ENCODE measurements at places on chromosomes 3 and 15.
A peak's percentile ranks its signal among the peaks of the same experiment; 100 is the strongest.

GRCh38 chr3:46656778-46657556 is 36.5 kb downstream of the ALS2CL start:
- DNase-seq: no peak

- DNase-seq: no peak
Observed at GRCh38 chr3:159186581-159186980, 384.7 kb downstream of the MFSD1 start.

DNA sequence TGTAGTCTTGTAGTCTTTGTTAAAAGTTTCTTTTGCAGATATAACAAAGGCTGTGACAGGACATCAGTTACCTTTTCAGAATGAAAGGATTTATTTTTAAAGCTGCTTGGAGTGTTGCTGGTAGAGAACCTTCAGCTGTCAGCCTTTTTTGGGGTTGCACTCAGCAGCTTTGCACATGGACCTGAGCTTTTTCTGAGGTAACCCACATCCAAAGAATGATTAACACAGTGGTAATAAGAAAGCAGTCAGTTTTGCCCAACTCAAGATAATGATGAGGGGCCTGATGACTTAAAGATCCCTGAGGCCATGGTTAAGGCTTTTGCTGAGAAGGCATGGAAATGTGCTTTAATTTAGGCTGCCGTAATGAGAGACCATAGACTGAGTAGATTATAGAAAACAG is 1042.7 kb downstream of the PLOD2 start:
- no peak for DNase-seq

DNA sequence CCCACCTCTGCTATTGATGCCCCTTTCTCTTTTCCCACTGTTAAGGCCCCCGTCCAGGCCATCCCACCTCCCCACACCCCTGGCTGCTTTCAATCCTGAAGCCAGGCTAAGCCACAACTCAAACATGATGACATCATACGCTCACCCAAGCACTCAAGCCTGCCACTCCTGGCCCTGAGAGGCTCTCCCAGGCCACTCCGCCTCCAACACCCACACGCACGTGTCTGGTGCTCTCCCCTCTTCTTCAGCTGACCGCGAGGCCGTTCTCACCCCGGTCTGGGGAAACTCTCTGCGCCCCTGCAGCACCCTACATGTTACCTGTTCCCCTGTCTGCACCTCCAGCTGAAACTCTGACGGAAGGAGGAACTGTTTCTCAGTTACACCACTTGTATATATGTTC is 6.2 kb downstream of the ZXDC start:
- DNase-seq: no peak

DNA sequence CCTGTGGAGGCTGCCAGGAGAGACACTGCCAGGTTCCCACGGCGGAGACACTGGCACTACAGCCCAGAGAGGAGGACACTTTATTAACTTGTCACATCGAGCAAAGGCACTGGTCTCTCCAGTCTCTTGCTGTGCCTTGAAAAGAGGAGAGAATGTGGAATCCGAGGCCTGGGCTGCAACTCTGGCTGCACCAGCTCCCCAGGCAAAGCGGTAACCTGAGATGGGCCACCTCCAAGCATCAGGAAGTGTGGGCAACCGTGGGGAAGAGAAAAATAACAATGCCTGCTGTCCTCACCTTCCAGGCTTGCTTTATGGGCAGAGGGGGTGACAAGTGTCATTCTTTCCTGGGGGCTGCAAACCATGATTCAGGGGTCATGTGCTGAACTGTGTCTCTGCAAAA is 91.6 kb upstream of the RGMA start:
- DNase-seq: peak; percentile 20

DNA sequence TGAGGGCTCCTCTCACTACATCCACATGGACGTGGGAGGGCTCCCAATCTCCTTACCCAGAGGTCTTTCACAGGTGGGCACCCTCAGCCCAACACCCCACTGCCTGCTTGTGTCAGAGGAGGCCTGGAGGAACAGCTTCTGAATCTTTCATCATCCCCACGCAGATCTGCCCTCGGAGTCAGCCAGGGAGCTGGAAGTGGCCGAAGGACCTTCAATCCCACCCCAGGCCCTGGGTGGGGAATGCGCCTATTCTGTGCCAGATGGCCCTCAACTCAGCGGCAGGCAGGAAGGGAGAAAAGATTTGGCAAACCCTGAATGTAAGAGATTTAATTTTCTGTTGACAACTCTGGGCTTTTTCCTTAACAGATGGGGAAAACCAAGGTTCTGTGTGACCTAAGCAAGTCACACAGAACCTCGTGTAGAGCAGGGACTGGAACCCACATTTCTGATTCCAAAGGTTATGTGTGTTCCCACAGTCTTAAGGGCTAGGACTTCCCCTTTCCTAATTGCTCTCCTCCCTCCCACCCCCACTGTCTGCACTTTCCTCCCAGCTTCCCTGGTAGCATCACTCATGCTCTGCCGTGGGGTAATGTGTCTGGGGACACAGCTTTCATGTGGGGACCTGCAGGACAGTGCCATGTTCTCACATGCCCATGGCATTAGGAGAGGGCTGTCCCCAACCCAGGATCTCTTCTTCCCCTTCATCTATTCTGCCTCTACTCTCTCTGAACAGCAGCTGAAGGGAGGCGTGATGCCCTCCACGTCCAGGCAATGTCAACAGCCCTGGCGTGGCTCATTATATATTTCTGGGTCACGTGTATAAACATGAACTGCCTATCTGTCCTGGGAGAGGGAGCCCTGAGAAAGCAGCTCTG is 98.1 kb downstream of the SEMA5B start:
- DNase-seq: no peak

DNA sequence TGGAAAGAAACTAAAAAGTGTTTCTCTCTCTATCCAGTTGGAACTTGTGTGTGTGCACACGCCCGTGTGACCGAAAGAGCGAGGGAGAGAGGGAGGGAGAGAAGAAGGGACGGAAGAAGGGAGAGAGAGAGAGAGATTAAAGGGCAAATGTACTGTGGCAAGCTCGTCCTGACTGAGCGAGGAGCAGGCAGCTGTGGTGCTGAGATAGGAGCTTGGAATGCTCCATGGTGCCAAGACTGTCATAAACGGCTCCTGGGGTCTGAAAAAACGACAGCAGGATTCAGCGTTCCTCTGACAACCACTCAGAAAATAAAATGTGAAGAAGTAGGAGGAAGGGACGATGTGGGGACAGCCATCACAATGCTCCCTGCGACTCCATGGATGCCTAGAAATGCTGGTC is 276.0 kb downstream of the SV2B start:
- DNase-seq: no peak

- DNase-seq: no peak
Observed at GRCh38 chr15:101611007-101611406, 41.2 kb downstream of the TM2D3 start.

- no peak for DNase-seq
Observed at GRCh38 chr3:140298569-140299070, 363.6 kb downstream of the CLSTN2 start.

DNA sequence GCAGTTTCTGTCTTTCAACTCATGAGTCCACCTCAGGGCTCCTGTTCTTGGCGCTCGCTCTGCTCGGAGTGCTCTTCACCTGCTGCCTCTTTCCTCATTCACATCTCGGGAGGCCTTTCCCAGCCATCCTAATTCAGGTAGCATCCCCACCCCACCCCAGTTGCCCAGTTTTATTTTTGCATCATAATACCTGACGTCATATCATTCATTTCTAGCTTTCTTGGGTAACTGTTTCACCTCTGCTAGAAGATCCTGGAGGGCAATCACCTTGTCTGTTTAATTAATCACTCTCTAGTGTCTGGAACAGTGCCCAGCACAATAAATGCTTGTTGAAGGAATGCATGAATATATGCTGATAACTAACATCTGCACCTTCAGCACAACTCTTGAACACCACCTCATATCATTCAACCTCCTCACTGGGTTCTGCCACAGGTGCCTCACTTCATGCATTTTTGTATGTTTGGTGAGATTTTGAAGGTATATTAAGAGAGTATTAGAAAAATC is 7.6 kb downstream of the NUSAP1 start:
- DNase-seq: no peak

GRCh38 chr15:98446083-98446482 is 202.3 kb upstream of the IGF1R start:
- no peak for DNase-seq

- DNase-seq: no peak
Observed at GRCh38 chr15:74869726-74870407, 3.3 kb downstream of the SCAMP2 start.

GRCh38 chr15:48675436-48675835 is 29.9 kb upstream of the FBN1 start:
- DNase-seq: no peak

- no peak for DNase-seq
Observed at GRCh38 chr3:22908989-22909507, 294.1 kb upstream of the UBE2E2 start.

GRCh38 chr3:62192891-62193290 is 180.5 kb downstream of the FEZF2 start:
- DNase-seq: no peak

GRCh38 chr15:67164401-67164791 is 90.1 kb downstream of the AAGAB start:
- no peak for DNase-seq

- no peak for DNase-seq
Observed at GRCh38 chr3:33456756-33457155, 16.6 kb upstream of the UBP1 start.

GRCh38 chr15:58748040-58748851 is 1.3 kb downstream of the ADAM10 start:
- no peak for DNase-seq

DNA sequence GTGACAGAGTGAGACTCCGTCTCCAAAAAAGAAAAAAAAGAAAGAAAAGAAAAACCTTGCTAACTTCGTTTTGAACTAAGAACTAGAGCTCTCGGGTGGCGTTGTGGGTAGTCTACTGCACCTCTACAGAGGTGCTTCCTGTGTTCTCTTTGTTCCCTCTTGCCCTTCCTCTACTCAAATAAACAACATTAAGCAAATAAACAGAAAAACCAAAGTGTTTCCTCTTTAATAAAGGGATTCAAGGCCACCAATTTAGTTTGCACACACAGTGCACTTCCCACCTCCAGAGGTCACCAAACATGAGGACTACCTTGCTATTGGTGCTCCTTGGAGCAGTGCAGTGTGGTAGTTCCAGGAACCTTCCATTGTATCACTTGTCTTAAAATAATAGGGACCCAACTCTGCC is 354.2 kb upstream of the TBL1XR1 start:
- DNase-seq: no peak

DNA sequence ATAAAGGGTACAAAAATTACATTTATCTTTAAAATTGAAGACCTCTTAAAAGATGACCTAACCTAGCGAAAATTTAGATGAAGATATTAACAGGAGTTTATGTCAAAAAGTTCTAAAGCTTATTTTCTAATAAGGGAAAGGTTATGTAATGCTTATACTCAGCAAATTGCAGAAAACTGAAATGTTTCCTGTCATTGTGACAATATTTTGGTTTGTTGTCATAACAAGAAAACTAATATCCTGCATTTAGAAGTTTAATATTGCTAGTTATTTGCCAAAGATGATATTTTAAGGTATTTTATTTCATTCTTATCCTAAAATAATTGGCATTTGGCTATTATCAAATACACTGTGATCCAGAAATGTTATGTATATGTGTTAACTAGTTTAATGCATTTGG is 294.5 kb downstream of the C3orf38 start:
- DNase-seq: no peak

DNA sequence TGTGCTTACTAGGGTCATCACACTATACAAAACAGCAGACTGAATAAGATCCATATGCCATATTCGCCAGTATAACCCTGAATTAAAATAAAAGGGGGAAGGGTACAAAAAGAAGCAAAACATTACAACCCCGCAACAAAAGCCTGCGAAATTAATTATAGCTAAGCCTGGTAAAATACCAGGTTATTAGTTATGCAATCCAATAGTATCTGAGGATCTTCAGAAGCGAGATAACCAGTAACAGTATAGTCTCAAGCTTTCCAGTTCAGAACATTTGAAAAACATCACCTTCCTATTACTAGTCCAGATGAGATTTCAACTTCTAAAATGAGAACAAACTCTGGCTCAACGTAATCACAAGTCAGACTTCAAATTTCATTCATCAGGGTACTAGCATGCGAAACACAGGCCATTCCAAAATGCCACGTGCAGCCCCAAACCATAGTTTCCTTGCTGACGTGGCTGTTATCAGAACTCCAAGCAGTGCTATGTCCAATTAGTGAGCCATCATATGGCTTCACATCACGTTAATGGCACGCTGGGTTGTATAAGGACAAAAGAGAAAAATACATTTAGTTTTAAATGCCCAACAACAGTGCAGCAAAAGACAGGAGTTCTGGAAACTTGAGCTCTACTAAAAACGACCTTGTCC is 1.1 kb downstream of the SSR3 start:
- DNase-seq: no peak

DNA sequence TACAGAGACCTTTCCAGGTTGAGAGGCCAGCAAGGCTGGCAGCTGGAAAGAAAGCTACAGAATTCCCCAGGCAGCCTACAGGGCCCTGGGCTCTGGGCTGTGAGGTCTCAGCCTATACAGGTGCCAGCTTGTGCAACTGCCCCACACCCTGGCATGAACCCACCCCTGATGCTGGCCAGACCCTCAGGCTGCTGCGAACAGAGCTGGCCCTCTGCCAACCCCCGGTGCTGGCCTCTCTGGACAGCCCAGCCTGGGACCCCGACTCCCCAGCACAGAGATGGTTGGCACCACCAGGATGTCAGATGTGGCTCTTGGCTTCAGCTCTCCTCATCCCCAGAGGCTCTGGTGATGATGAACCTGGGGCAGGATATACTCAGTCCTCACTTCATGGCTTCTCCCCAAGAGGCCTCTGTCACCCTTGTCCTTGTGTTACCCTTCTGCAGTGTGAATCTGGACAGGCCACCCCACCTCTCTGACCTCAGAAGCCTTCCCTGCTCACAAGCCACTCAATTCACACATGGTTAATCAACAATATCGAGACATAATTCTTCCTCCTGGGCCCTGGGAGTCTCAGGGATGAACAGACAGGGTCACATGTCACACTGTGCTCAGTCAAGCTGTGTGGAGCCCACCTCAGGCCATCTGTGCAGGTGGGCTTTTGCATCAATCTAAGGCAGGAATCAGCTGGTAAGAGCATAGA is 11.0 kb upstream of the BFSP2 start:
- no peak for DNase-seq

DNA sequence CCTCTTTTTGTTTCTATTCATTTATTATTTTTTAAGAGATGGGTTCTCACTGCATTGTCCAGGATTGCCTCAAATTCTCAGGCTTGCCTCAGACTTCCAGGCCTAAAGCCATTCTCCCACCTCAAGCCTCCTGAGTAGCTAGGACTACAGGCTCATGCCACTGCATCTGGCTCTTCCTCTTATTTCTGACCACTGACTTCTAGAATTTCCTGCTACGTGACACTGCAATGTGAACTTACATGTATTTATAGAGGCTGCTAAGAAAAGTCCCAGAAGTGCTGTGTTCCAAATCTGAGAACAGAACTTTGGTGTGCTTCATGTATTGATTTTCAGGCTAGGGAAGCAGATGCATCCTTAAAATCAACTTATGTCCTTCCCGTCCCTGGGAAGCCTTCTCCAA is 407.4 kb downstream of the RSL24D1 start:
- no peak for DNase-seq
